Testis (tissue), 5 donors: ENCODE measurements at places on chromosomes 13 and 19.

DNA sequence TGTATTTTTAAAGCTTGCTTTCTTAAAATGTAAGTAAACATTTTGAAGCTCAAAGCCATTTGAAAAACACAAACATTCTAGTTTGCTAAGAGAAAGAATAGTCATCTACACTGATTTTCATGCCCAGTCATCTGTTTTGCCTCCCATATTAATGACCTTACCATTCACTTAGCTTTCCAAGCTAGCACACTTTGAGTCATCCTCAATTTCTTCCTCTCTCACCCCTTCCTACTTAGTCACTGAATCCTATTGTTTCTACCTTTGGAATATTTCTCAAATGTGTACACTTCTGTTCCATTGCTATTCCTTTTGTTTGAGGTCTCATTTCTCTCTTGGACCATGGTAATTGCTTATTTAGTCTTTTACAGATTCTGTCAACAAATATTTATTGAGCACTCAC lies 7.3 kb upstream of the HS6ST3 start:
- no peak for DNase-seq

GRCh38 chr13:83531022-83531421 lies 351.3 kb downstream of the SLITRK1 start:
- DNase-seq = no peak

- no peak for DNase-seq
Measured at GRCh38 chr19:18293642-18294466, 12.4 kb upstream of the JUND start.

- DNase-seq = no peak
Measured at GRCh38 chr13:77033717-77034302, 6.9 kb upstream of the FBXL3 start.

DNA sequence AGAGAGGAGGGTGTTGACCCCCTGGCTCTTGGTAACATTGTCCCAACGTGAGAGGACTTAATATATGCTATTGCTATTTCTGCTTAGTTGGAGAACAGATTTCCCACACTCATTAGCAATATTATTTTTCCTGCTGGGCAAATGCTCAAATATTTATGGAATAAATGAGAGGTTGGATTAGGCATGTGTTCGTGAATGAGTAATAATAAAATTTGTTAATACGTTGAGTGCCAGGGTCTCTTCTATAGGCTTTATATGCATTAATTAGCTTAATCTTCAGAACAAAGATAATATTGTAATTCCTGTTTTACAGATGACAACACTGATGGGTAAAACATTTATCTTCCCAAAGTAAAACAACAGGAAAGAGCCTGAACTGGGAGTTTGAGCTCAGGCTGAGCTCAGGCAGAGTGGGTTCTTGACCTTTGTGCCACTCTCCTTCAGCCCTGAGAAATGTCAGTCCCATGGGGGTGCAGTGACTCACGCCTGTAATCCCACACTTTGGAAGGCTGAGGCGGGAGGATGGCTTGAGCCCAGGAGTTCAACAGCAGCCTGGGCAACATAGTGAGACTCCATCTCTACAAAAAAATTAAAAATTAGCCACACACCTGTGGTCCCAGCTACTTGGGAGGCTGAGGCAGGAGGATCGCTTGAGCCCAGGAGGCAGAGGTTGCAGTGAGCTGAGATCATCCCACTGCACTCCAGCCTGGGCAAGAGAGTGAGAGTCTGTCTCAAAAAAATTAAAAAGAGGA lies 1.2 kb downstream of the ZNF233 start:
- no peak for DNase-seq

DNA sequence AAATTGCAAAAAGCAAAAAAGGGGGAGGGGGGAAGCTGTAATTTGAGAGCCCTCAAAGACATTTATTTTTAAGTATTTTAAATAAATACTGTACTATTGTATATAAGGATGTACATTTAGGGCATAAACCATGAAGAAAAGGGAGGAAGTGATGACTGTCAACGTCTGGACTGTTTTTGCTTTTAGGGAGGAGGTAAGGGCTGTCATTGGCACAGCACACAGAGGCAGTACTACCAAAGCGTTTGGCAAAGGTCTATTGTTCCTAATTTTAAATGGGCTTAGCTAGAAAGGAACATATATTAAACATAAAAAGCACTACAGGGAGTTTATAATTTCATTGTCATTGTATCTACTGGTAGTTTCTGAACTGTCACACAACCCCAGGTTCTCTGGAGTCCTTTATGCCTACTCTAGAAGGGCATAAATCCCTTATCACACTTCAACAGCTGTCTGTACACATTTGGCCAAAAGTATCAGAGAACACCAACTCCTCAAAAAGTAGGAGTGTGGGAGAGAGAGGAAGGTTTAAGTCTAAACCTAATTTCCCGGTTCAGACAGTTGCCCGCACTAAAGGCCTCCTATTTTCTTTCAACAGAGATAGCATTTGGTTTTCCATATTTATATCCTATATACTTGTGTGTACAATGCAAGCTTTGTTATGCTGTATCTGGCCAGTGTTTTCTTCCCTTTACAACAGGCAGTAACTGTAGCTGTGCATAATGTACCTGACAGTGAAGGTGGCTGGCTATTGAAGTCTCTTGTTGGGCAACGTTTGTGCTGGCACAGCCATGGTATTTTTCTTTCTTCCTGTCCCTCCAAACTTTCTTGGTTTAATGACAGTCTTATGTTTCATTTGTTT lies 406.2 kb downstream of the KLF5 start:
- DNase-seq = no peak
